ENCODE measurements at places on chromosomes 5 and 9.

GRCh38 chr5:109690242-109690974, 681 bp downstream of the MAN2A1 start:
- DNase-seq, result peak; percentile 82

DNA sequence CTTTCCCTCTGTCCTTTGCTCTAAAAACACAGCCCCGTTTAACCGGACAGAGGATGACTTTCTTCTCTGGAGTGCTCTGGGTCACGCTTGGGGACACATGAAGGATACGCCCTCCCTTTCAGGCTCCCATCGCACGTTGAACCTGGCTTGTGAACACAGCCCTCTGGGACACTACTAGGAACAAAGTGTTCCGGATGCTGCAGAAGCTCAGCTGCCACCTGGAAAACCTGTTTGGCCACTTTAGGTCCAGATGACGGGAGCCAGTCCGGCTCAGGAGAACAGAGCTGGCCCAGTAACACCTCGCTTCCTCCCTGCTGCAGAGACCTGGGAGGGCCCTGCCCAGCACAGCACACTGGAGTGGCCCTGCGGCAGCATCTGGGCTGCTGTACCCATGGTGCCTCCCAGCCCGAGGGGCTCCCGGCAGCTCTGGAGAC, 60.1 kb downstream of the GADD45G start:
- no peak for DNase-seq

DNA sequence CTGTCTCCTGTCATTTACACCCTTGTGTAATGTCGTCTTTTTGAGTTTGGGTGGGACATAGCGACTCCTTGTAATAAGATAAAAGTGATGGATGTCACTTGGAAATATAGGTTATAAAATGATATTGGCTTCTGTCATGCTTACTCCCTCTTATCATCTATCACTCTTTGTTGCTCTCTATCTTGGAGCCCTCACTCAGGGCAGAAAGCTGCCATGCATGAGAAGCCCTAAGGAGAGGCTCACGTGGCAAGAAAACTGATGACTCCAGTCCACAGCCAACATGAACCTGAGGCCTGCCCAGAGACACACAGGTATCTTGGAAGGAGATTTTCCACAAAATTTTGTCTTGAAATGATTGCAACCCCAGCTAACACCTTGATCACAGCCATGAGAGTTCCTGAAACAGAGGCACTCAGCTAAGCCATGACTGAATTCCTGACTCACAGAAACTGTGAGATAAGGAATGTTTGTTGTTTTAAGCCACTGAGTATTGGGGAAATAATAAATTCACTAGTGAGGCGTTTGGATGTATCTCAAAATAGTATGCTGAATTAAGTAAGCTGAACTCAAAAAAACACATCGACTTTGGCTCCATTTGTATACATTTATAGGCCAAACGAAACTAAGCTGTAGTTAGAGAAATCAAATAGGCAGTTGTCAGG, 216.7 kb downstream of the CDH18 start:
- DNase-seq, result no peak

DNA sequence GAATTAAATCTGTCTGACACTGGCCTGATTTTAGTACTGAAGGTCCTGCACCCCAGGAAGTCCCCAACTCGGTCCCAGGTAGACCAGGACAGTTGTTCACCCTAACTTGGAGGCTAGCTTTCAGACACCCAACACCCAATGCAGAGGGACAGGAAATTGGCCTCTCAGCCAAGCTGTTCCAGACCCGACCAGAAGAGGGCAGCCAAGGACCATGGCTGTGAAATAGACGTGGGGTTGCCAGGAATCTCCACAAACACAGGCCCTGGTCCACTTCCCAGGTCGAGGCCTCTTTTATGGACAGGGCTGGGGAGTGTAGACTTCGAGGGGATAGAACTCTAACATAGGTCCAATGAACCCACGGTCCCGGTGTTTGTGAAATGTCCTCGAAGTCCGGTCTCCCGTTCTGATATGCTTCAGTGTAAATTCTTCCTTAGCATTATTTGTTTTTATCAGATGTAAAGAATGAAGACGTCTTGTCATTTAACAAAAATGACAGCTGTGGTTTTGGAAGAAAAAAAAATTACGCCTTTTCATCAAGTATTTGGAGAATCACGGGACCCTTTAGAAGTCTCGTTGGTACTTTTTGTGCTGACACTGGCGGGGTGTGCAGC, 260.3 kb upstream of the ADAMTS16 start:
- peak; percentile 73 for DNase-seq

DNA sequence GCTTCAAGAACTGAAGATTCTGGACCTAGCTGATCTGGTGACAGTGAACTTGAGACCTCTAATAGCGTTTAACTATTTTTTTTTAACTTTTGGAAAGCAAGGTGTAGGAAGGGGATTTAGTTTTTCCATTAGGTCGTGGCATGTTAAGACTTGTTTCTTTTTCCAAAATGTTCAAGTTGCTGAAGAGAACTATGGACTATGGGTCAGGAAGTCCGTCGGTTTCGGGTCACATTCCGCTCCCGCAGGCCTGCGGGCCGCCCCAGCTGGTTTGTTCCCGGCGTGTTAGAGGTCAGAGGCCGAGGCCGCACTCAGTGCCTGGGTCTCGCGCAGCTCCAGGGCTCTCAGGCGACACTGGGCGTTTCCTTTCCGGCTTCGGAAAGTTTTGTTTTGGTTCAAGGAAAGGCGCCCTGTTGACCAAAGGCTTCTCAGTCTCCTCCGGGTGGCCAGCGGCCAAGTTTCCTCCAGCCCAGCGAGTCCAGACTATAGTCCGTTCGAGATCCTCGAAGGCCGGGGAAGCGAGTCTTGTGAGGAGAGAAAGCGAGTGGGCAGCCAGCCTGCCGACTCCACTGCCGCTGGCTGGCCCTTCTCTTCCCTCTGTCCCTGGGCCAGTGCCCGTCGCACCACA, 586 bp upstream of the FCHO2 start:
- DNase-seq, result no peak

GRCh38 chr5:150318613-150319483, 16.1 kb upstream of the ARSI start:
- DNase-seq, result no peak

DNA sequence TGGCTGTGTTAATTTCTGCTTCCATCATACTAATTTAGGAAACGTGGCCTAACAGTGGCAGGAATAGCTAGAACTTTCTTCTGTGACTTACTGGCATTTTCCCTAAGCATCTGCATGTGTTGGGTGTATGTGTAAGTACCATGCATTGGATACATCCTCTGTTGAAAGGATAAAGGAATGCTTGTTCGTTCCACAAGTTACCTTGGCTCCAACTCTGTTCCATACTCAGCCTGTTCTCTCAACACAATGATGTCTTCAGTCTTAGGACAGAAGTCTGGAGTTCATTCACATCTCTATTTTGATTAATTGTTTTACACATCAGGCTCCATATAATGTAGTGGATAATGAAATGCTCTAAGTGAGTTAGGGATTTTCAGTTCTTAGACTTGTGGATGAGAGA, 190.1 kb upstream of the DMRT1 start:
- DNase-seq, result no peak

DNA sequence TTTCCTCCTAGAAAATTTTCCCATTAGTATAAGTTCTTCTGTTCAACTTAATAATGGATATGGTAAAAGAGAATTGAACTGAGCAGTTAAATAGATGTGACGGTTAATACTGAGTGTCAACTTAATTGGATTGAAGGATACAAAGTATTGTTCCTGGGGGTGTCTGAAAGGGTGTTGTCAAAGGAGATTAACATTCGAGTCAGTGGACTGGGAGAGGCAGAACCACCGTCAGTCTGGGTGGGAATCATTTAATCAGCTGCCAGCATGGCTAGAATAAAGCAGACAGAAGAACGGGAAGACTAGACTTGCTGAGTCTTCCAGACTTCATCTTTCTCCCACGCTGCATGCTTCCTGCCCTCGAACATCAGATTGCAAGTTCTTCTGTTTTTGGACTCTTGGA, 689.6 kb upstream of the CDH10 start:
- DNase-seq, result no peak

GRCh38 chr5:180301253-180301652, 9.4 kb upstream of the MAPK9 start:
- DNase-seq, result no peak

All from Right ventricle myocardium inferior (tissue), 1 donor.